ENCODE measurements at places on chromosomes 16 and 17.

DNA sequence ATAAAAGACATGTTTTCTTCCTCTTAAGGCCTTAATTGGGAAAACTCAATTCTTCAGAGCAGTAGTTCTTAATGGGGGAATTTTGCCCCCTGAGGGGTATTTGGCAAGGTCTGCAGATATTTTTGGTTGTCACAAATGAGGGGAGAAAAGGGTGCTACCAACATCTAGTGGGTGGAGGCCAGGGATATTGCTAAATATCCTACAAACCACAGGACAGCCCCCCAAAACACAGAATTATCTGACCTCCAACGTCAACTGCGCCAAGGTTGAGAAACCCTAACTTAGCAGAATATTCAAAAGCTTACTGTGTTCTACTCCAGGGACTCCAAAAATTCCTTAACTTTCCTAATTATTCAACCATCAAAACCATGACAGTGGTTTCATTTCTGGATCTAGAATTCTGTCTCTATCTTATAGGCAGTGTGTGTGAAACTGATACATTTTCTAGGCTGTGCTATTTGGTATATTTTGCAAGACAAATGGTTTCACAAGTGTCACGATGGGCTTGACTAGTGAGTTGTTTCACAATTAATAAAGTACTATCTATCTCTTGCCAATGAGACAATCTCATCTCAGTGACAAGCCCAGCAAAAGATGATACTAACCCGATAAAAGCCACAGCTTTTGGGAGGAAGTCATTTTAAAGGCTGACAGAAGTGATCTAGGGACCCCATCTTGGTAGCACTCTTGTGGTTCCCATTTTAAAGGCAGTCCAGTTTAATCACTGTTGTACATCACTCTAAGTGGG, 14.7 kb downstream of the TXNDC11 start:
- no peak for DNase-seq

GRCh38 chr17:42819939-42820535, 4.0 kb downstream of the BECN1 start:
- DNase-seq, result peak; percentile 54

DNA sequence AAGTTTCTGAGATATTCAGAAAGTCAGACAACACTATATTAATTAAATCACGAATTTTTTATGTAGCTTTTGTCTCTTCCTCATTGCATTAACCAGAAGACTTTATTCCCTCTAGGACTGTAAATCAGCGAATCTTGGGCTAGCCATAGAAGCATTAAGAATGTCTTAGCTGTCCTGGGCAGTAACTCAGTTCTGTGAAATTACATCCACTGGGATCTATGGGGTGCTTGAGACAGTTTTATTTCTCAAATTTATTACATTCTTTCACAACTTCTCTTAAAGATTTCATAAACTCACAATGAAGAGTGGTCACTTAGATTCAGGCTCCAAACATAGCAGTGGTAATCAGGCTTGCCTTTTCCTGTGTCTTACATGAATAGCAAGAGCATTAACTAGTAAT, 1153.4 kb downstream of the CDH8 start:
- DNase-seq, result no peak

DNA sequence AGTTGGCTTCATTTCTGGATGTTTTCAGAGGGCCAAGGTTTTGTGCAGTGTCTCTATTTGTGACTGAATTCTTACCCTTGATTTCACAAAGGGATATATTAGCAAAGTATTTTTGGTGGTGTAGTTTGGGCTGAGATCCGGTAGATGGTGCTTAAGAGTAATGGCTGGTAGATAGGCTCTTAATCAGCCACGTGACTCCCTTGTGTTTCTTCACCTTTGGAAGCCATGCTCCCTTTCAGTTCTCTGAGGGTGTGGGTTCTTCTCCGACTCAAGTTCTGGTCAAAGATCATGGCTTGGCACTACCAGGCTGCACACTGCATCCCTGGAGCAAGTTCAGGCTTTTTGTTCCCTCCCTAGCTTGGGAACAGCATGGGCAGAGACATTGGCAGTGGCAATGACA, 887.3 kb downstream of the CDH8 start:
- no peak for DNase-seq

DNA sequence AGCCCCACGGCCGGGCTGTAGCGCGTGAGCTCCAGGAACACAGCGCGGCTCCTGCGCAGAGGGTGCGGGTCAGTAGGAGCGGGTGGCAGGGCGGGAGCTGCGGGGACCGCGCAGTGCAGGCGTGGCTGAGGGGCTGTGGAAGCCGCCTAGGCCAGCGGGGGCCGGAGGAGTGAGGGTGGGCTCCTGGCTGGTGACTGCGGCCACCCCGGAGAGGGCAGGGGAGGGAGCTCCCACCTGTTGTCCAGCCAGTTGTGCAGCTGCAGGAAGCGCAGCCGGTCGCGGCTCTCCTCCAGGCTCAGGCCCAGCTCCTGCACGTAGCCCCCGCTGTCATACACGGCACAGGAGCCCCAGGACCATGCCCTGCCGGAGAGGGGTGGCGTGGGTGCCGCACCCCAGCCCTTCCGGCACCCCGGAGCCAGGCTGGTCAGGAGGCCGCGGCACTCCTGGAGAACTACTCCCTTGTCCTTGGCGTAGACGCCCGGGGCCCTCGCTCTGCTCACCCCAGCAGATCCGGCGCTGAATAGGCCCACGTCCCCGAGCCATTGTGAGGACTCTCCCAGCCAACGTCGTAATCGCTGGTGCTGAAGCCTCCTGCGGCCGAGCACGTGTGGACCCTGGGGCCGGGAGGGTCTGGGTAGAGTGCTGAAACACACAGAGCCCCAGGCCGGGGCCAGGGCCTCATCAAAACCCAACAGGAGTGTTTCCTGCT, 43.9 kb downstream of the TSC2 start:
- DNase-seq, result no peak

DNA sequence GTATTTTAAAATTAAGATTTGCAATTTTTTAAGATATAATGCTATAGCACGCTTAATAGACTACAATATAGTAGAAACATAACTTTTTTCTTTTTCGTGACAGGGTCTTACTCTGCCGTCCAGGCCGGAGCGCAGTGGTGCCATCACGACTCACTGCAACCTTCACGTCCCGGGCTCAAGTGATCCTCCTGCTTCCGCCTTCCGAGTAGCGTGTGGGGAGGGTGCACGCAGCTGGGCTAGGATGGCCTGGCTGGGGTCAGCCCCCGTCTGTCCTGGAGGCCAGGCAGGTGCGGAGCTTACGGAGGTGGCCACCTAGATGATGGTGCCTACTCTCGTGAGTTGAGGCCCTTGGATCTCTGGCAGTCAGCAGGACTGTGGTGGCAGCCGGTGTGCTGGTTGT, 50.1 kb downstream of the JPH3 start:
- DNase-seq, result no peak

DNA sequence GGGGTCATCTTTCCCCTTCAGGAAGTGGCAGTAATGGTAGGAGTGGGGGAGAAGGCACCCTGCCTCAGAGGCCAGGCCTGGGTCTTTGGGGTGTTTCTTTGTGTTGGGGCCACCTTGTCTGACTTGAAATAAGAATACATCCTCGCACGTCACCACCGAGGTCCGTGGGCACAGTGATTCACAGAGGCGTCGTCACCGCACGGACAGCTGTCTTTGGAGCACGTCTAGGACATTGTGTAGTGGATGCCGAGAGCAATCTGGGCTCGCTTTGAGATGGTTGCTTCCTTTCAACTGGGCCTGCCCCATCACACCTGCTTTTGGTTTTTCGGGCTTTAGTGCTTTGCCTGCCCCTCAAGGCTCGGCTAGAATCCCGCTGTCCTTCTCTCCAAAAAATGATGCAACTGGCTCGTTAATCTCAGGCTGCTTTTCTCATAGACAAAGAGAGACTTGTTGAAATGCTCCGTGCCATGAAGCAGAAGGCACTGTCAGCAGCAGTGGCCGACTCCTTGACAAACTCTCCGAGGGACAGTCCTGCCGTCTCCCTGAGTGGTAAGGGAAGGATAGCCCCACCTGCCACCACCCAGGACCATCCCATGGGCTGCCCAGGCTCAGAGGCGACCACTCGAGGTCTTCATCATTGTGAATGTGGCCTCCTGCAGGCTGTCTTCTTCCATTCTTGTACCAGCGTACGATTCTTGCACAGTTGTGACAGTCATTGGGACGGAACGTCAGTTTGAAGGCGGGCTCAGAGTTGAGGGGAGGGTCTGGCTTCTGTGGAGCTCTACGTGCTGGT, 24.0 kb downstream of the GINS2 start:
- no peak for DNase-seq

DNA sequence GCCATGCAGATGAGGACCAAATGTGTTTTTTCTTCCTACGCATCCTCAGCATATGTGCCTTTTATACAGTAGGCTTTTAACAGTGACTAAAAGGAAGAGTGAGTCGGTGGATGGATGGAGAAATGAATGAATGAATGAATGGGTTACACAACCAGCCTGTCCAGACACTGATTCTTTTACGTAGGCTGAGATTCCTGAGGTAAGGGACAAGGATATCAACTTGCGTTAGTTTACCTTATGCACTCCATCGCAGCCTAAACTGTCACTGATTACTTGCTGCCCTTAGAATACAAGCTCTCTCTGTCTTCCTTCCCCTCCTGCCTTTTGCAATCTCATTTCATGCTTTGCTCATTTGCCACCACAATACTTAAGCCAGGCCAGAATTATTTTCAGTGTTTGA, 59.0 kb downstream of the RBFOX1 start:
- no peak for DNase-seq

- no peak for DNase-seq
These were observed 22.0 kb downstream of the OR3A1 start for GRCh38 chr17:3276126-3276525.

- no peak for DNase-seq
These were observed 1.6 kb downstream of the FAM20A start for GRCh38 chr17:68599552-68600066.

DNA sequence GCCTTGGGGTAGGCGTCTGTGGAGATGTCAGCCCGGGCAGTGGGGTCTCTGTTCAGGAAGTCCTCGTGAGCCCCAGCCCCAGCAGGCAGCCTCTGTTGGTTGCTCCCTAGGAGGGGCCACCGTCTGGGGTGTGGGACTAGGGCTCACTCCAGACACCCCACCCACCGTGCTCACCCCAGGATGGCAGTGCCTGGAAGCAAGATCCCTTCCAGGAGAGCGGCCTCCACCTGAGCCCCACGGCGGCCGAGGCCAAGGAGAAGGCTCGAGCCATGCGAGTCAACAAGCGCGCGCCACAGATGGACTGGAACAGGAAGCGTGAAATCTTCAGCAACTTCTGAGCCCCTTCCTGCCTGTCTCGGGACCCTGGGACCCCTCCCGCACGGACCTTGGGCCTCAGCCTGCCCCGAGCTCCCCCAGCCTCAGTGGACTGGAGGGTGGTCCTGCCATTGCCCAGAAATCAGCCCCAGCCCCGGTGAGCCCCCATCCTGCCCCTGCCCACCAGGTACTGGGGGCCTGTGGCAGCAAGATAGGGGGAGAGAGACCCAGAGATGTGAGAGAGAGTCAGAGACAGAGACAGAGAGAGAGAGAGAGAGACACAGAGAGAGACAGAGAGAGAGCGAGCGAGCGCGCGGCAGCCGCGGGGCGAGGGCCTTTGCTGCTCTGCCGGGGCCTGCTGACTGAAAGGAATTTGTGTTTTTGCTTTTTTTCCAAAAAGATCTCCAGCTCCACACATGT, 9.8 kb downstream of the NTHL1 start:
- no peak for DNase-seq

DNA sequence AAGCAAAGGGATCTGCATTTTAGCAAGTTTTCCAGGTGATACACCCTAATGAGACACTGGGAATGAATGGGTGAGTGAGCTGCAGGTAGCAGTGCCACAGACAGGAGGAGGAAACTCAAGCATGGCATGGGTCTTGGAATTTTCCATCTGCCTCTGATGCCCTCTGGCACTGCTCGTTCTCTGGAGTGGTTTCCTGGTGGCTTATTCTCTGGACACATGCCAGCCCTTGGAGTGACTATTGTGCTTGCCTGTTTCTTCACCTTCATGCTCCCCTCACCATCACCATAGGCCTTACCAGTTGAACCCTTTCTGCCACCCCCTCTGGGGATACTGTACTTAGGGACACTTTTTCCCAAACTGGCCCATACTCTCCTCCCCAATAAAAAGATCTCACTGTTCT, 1.6 kb downstream of the COASY start:
- DNase-seq, result no peak

DNA sequence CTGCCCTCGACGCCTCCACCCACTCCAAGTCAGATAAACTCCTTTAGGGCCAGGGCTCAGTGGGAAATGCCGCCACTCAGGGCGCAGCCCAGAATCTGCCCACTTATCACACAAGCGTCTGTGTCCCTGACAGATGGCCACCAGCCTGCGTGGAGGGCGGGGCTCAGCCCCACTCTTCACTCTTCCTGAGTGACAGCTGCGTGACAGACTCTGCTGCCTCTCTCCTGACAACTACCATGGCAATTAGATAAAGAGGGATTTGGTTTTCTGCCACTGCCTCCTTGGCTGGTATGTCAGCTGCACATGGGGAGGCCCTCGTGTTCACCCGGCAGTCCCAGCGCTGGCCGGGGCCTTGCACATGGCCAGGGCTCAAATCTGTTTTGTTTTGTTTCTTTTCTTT, 96.2 kb downstream of the RTN4RL1 start:
- peak; percentile 59 for DNase-seq

DNA sequence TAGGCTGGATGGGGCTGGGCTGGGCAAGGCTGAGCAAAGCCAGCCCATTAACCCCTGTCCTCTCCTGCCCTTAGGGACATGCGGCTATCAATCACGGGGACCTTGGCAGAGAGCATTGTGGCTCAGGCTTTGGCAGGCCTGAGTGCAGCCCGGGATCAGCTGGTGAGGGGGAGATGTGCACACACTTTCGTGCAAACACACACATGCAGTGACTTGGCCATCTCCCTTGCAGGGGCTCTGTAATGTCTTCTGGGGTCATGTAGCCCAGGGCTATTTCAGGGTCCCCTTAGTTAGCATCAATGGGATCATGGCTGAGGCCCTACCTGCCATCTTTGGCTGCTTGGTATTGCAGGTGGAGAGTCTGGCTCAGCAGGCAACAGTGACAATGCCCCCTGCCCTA, 6.9 kb downstream of the CARMIL2 start:
- no peak for DNase-seq

DNA sequence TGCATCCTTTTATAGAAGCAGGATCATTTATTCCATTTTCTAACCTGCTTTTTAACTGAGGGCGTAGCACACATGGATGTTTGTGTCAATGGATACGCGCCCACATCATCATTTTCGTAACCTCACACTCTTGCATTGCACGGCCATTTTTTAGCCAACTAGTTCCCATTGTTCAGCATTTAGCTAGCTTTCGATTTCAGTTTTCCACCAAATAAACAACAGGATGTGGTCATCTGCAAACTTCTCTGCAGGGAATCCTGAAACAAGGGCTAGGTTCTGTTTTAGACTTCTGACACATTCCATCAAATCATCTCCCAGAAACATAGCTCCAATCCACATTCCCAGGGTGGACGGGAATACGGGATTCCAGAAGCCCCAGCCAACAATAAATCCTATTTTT, 6.4 kb downstream of the CYB561 start:
- DNase-seq, result no peak

- DNase-seq, result no peak
These were observed 1.2 kb downstream of the NLGN2 start for GRCh38 chr17:7408863-7409262.

DNA sequence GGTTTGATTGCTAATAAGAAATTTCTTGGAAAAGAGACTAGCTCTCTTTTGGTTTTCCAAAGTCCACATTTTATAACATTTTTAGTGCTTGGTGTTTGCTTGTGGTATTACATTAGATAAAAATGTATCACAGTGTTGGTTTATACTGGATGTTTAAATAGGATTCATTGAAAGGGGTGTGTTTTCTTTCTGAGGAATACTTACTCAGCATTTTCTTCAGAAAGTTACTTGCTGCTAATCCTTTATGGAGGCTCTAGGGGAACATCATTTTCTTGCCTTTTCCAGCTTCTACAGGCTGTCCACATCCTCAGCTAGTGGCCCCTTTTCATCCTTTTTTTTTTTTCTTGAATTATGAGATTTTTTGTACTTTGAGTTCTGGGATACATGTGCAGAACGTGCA, 834 bp upstream of the KRT39 start:
- DNase-seq, result no peak
